ENCODE measurements at places on chromosomes 4 and X.

GRCh38 chr4:122525865-122526264 is 69.3 kb upstream of the IL2 start:
- DNase-seq, result no peak

DNA sequence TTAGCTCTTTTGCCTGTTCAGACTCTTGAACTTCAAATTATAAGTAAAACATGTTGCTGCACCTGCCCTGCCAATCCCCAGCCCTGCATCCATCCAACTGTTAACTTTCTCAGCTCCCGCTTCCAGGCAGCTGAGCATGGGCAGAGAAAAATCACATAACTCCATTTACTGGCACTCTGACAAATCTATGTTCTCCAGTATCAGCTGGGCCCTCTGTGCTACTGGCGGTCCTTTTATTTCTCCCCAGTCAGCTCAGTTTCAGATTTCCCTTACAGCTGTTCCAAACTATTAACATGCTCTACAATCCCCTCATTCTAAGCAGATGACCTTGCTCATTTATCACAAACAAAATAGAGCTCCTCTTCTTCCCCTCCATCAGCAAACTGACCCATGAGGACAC is 240.4 kb upstream of the TET2 start:
- DNase-seq, result no peak

GRCh38 chrX:130295519-130296296 is 27.0 kb upstream of the ZNF280C start:
- no peak for DNase-seq

DNA sequence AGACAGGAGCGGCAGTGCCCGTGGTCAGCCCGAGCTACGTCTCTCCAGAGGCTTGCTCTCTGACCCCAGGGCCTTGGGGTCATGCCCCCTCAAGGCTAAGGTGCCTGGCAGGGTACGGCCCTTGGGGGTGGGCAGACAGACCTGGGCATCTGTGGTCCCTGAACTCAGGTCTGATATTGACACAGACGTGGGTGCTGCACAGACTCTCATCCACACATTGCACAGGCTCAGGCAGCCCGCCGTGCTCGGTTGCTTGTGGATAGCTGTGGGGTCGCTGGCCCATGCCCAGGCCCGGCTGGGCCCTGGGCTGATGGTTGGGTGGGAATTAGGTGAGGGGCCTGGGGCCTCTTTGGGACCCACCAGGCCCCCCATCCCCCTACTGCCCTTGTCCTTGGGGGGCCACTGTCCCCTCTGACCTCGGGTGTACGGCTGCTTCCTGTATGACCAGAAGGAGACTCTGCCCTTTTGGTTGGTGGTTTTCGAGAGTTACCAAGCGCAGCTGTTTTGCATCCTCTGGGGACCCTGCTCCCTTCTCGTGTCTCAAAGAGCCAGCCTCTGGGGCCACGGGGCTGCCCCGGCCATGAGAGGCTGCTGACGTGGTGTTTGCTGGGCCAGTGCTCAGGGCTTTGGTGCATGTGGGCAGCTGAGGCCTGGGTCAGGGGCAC is 10.1 kb downstream of the FGFRL1 start:
- DNase-seq, result peak; percentile 41

GRCh38 chr4:27484216-27484615 is 623.6 kb downstream of the STIM2 start:
- no peak for DNase-seq

DNA sequence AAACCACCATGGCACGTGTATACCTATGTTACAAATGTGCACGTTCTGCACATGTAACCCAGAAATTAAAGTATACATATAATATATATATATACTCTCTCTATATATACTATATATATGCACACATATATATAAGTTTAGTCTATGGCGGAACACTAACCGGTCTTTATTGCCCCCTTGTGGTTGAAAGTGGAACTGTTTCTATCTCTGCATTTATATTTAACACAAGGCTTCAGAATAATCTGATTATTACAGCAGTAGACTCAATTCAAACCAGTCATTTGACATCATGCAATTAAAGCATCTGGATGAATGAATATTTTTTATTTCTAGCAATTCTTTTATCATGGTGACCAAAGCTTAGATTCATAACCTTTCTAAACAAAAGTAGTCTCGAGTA is 14.6 kb downstream of the RAB9B start:
- DNase-seq, result no peak

DNA sequence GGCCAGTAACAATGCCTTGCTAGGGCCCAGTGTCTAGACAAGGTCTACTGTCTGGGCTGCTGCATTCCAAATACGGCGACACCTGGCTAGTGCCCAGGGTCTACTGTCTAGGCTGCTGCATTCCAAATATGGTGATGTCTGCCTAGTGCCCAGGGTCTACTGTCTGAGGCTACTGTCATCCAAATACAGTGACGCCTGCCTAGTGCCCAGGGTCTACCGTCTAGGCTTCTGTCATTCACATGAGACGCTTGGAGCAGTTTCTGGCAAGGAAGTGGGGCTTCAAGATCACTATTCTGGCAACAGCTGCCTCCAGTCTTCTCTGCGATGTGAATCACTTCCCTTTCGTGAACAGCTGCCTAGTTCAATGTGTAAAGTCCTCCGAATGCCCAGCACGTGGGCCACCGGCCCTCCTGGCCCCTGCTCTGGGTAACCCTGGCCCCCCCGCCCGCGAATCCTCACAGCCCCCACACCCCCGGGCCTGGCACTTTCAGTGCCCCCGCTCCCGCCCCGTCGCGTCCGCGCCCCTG is 12.7 kb downstream of the ACOX3 start:
- peak; percentile 24 for DNase-seq

DNA sequence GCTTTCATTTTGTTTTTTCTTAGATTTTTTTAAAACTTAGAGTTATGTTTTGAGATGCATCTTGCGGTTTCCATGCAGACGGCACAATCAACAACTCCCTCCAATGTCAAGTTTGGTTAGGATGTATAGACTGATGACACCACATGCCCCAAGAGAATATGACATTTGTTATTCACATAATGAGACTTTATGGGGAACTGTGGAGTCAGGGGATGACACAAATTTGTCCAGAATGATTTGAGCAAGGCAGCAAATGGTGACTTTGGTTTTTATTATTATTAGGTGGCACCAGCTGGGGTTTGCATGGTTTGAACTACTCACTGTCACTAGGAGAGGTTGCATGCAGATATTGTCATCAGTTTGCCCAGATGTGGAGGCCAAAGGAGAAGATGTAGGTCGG is 461.8 kb upstream of the PRKX start:
- DNase-seq, result no peak

GRCh38 chr4:982291-982690 is 4.6 kb upstream of the IDUA start:
- DNase-seq, result no peak

DNA sequence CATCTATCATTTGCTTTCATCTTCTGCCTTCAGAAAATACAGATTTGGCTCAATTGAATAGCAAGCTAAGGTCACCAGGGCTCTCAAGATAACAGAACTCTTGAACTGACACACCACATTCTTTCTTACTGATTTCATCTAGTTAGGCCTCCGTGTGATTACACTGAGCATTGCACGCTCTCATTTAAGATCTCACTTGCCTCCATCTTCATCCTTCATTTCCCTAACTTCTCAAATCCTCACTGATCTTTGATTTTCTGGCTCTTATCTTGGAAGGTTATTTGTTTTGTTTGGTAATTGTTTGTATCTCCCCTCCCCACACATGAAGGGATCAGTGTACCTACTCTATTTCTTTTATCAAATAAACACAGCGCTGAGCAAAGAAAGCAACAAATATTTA is 47.7 kb downstream of the MANBA start:
- no peak for DNase-seq

- no peak for DNase-seq
Measured at GRCh38 chr4:62130637-62131036, 930.5 kb downstream of the ADGRL3 start.

DNA sequence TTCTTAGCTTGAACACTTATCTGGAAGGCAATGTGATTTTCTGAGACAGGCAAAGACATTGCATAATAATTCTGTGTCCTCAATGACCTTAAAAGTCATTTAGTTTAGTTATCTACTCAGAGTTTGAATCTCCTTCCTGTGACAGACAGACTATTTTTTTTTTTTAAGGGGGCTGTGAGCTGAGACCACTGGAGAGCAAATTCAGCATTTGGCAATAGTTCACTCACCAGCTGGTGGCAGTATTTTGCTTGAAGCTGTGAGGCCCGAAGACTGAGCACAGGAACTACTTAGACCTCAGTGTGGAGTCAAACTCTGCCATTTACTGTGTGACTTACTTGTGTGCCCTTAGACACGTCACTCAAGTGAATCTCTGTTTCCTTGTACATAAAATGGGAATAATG is 22.9 kb upstream of the CPE start:
- DNase-seq, result no peak

- DNase-seq, result no peak
Measured at GRCh38 chr4:22071749-22072148, 123.2 kb upstream of the KCNIP4 start.

DNA sequence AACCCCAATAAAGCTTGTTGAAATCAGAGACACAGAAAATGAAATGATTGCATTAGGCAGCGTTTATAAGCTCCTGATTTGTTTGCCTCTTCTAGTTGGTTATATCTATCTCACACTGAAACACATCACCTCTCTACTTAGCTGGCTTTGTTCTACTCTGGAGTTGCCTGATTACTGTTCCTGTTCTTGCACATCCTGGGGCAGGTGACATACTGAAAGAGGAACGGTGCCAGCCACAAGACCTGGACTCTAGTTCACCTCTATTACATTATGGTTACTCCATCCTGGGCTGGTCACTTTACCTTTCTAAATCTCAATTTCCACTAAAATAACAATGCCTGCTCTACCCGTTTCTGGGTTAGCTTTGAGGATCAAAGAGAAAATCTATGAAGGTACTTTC is 47.9 kb downstream of the TRIM2 start:
- no peak for DNase-seq

DNA sequence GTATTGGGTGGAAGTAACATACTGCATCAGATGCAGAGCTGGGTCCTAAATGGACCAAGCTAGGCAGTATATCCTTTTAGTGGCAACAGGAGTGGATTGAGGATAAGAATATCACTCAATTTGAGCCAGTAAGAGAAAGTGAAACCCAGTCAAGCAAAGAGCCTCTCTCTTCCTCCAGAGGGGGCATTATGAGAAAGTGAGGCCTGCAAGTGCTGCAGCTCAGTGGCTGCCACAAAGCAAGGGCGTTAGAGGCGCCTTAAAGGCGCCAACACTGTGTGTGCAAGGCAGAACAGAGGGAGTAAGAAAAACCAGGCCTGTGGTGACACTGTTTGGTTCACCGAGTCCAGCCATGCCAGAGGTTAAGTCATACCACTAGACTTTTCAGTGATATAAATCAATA is 17.5 kb downstream of the STX18 start:
- peak; percentile 52 for DNase-seq

- DNase-seq, result peak; percentile 23
Measured at GRCh38 chrX:56232221-56233082, at the start of gene KLF8. TSS of gene KLF8 (plus strand) at chrX:56232356. CDS start at chrX:56233335, 979 bp downstream.

GRCh38 chrX:8204169-8204935 is 33.3 kb upstream of the VCX2 start:
- DNase-seq, result no peak

DNA sequence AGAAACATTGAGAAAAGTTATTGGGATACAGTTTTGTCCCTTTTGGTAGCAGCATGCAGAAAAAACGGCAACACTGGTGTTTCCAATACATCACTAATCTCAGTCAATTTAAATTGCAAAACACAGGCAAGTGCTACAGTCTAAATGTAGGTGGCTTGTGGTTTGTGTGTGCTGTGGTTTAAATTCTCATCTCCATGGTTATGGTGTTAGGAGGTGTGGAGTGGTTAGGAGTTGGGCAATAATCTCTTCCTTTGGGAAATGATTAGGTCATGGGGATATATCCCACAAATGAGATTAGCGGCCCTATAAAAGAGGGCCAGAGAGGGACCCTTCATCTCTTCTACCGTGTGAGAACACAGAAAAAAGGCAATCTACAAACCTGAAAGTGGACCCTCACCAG is 1344.3 kb downstream of the ADGRL3 start:
- no peak for DNase-seq

GRCh38 chr4:33780952-33781791 is 2463.1 kb downstream of the ARAP2 start:
- no peak for DNase-seq

GRCh38 chr4:121462660-121463261 is 81.9 kb upstream of the QRFPR start:
- no peak for DNase-seq

DNA sequence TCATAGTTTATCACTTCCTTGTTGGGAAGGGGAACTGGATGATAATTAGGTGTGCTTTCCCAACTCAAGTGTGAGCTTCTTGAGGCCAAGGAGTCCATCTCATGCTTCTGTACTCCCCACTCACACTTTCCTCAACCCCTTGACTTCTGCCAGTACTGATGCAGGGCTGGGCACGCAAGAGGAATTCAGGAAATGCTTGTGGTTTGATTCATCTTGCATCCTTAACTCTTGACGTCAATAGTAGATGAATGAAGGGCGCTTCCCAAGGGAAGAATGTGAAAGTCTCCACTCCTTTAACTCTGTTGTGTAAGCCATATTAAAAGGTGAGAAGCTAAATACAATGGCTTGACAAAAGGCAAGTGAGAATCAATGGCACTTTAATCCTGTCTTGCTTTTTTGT is 101.8 kb downstream of the AGTR2 start:
- no peak for DNase-seq

GRCh38 chrX:24133312-24133711 is 16.2 kb upstream of the ZFX start:
- DNase-seq, result no peak

GRCh38 chr4:99221980-99222379 is 2.9 kb upstream of the ADH6 start:
- DNase-seq, result no peak

GRCh38 chrX:84123585-84123984 is 64.4 kb downstream of the RPS6KA6 start:
- no peak for DNase-seq

GRCh38 chrX:78493180-78493579 is 165.8 kb upstream of the CYSLTR1 start:
- no peak for DNase-seq

- no peak for DNase-seq
Measured at GRCh38 chr4:45647823-45648222, 476.0 kb downstream of the GABRG1 start.

GRCh38 chr4:185257694-185258093 is 48.3 kb downstream of the SNX25 start:
- DNase-seq, result no peak

- DNase-seq, result peak; percentile 54
Measured at GRCh38 chr4:168877511-168878491, 132.3 kb downstream of the CBR4 start.
